Neural cell (in vitro differentiated cells): ENCODE measurements at places on chromosomes 5 and 9. TPM values are rescaled to one million over a fixed set of nuclear protein-coding genes. Genes with fewer than 3 reads are reported as not detected.

Gene SPRY4
- polyA plus RNA-seq: 0.12 and 0.47 TPM in 2 replicates

Gene SPAAR
- polyA plus RNA-seq: 0.35 TPM in 1 of 2 replicates, not detected in the other

Gene PRR16
- 1.6 and 1.7 TPM in 2 replicates for polyA plus RNA-seq

Gene ARL14EPL
- 0.24 TPM in 1 of 2 replicates, not detected in the other for polyA plus RNA-seq

Gene IGFBPL1
- polyA plus RNA-seq: 372 and 432 TPM in 2 replicates

Gene BASP1
- polyA plus RNA-seq: 974 and 982 TPM in 2 replicates

Gene MYMK
- polyA plus RNA-seq: not detected in 2 replicates

Gene GFI1B
- polyA plus RNA-seq: not detected in 2 replicates

Gene PHF24
- 1.8 and 2.4 TPM in 2 replicates for polyA plus RNA-seq

Gene TMOD1
- 0.17 and 0.22 TPM in 2 replicates for polyA plus RNA-seq

Gene OR2S2
- not detected in 2 replicates for polyA plus RNA-seq

Gene NR2F1
- 2.1 and 2.3 TPM in 2 replicates for polyA plus RNA-seq

Gene KCNV2
- not detected in 2 replicates for polyA plus RNA-seq

Gene CARTPT
- 0.71 TPM in 1 of 2 replicates, not detected in the other for polyA plus RNA-seq
